Activated CD4-positive, alpha-beta T cell treated with anti-CD3 and anti-CD28 coated beads, Interleukin-2, amount 50 U/mL, for 24 hours (primary cell): ENCODE measurements at places on chromosomes 4 and X.

DNA sequence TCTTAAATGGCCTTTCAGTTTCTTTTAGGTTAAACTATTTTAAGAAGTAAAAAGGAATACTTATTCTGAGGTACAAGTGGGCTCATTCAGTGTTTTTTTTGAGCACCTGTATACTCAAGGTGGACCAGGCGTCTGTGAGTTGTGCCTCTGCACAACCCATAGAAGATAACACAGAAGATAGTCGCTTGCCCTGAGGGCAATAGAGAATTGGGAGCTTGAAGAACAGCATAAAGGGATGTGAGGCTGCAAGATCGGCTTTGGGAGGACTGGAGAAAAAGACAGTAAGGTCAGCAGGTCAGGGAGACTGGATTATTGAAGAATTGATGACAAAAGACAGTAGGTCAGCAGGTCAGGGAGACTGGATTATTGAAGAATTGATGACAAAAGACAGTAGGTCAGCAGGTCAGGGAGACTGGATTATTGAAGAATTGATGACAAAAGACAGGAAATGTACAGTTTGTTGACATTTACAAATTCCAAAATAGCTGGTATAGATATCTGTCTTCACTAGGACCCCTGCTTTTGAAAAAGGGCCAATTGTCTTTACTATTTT is 3.1 kb downstream of the CPE start:
- no peak for DNase-seq

- DNase-seq, result no peak
Observed at GRCh38 chr4:63049726-63050125, 1359.5 kb downstream of the TECRL start.

DNA sequence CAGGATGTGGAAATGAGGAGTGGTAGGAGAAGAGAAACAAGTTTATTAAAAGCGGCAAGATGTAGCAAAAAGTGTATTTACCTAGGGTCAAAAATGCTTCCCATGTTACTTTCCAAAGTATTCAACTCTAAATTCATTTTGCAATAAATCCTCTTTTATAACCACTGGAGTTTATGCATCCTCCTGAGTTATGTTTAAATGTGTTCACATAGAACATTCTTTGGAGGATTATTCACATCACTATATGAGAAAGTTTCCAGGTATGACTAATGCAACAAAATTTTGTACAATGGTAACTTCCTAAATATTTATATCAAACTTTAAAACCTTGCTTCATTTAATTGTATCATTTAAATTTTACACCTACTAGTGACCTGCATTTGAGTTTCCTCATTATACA is 870.6 kb upstream of the SLIT2 start:
- no peak for DNase-seq

GRCh38 chr4:70749313-70749712 is 27.5 kb downstream of the RUFY3 start:
- no peak for DNase-seq

DNA sequence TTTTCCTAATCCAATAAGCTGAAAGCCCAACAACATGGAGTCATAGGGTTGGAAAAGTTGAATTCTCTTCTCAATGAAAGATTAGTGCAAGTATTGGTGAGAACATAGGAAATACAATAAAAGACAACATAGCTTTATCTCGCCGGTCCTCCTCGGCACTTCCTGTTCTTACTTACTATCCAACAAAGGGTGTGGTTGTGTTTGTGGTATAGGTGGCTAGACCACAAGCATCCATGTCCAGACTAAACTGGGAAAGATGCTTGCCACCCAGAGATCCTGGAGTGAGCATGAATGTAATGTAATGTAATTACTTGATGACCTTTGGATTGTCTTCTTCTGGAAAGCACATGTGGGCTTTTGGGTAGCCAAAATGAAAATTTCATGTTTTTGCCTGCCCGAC is 223.8 kb downstream of the CPE start:
- no peak for DNase-seq

DNA sequence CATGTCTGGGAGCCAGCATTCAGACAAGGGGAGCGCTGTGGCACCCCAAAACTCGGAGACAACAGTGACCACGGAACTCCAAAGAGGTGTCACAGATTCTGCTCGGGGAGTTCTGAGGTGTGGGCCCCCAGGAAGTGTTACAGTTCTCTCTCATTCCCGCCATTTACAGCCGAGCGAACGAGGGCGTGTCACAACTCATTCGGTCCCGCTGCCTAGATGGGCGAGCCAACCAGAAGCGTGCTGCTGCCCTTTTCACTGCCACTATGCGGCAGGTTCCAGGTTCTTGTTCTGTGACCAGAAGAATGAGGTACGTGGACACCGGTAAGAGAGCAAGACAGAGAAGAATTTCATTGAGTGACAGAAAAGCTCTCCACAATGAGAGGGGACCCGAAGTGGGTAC is 1370.6 kb upstream of the AGA start:
- no peak for DNase-seq

DNA sequence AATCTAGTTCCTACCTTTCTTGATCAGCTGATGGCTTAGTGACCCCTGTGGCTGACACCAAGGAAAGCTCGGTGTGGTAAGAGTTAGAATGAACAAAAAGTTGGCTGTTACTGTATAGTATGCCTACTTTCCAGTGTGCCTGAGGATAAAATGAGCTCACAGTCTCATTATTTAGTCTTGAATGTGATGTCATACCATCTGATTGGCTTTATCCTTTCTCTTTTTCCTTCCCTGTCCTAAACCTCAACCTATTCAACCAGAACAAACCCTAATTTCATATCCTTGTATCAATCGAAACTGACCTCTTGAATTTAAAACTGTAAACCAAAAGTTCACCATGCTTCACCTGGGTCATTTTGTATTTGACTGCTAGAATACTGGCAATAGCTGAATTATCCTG is 156.4 kb downstream of the PPARGC1A start:
- DNase-seq, result no peak

GRCh38 chrX:77899081-77899828 is at the start of gene COX7B:
Gene COX7B (plus strand): TSS chrX:77899468. CDS start chrX:77899554, 86 bp downstream.
- DNase-seq, result no peak

DNA sequence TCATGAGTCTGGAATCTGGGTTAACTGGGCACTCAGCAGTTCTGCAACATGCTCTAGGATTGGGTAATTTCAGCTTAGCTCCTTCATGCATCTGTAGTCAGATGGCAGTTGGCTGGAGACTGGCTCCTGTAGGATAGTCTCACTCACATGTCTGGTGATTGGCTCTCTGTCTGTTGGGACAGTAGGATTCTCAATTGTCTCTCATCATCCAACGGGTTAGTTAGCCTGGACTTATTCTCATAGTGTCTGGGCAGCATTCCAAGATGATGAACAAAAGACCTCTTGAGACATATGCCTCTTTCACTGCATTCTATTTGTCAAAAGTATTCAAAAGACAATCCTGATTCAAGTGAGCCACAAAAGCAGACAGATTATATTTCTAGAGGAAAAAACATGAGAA is 795.6 kb upstream of the GALNTL6 start:
- DNase-seq, result no peak

DNA sequence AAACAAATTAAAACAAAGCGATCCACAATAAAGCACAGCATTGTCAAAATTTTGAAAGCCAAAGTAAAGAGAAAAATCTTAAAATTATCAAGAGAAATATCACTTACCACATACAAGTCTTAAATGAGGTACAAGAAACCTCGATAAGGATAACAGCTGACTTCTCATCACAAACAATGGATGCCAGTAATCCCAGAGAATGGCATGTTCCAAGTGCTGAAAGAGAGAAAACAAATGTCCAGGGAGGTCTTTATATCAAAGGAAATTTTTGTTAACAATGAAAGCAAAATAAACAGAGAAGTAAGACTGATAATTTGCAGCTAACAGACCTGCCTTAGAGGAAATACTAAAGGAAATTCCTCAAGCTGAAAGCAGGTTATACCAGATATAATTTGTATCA is 460.4 kb upstream of the HS3ST1 start:
- DNase-seq, result no peak

DNA sequence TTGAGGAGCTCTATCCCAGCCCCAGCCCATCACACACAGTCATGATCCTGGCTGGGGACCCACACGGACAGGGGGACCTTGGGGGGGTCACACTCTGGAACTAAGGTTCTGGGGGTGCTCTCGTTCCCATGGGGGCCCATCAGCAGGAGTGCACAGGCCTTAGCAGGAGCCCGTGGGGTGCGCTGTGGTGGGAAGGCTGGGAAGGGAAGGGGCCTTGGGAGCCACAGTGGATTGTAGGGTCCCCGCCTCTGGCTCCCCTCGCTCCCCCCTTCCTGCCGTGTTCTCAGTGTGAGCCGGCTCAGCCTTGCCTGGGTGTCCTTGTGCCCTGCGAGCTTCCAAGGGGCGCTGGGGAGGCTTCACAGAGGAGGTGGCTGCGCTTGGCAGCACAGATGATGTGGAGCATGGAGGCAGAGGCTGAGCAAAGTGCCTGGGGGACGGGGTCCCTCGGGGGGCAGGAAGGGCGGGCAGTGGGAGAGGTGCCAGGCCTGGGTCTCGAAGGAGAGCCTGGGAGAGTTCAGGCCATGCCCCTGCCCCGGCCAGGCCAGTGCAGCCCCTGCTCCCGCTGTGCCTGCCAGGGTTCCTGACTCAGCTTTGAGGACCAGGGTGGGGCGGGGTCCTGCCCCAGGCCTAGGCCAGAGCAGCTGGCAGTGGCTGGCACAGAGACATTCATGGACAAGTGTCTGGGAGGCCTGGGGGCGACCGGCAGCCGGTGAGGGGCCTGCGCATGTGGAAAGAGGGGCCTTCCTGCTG is 5.5 kb upstream of the HGFAC start:
- DNase-seq, result no peak

- DNase-seq, result no peak
Observed at GRCh38 chrX:47828984-47829383, 7.7 kb upstream of the ZNF81 start.

GRCh38 chrX:124441971-124442590 is 95.7 kb downstream of the SH2D1A start:
- no peak for DNase-seq

DNA sequence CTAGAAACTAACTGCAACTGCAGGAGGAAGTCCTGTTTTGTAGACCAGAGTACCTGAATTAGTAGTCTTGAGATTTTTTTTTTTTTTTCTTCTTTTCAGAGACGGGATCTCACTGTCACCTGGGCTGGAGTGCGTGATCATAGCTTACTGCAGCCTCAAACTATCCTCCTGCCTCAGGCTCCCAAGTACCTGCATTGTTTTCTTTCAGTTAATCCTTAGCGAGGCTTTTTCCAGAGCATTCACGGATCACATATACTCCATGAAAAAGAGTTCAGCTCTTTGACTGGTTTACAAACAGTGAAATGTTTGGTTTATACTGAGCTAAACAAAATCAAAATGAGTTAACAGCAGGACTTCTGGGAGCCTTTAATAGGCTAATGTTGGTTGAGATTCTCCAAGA is 45.8 kb downstream of the KLHL15 start:
- no peak for DNase-seq

DNA sequence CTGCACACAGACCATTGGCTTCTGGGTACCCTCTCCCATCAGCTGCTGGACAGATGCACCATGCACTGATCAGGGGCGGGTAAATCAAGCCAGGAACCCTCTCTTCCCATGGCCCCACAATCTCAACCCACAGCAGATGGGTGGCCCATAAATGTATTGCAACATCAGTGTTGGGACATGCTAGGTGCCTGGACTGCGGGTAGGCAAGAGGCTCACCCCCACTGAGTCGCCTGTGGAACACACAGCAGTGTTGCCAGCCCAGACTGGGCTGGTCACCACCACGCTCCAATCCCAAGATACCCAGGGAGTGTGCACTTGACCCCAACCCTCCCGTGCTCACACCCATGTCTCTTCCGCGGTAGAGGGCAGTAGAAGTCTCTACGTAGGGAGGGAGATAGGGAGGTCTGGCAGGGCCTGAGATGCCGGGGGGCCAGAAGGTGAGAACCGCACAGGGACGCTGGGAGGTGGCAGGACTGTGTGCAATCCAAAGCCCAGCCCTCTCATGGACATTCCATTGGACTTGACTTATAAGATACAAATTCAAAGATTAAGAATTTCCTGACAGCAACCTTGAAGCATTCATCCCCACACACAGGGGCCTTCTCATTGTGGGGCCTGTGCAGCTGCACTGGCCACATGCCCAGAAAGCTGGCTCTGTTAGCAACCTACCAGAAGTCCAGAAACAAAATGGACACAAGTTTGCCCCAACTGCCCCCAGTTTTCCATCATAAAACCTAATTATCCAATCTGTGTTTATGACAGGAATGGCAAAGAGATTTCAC is 183.7 kb downstream of the NSUN7 start:
- DNase-seq, result no peak

- DNase-seq, result no peak
Observed at GRCh38 chr4:111282035-111282434, 659.2 kb upstream of the PITX2 start.

GRCh38 chrX:44265559-44265958 is 77.9 kb downstream of the EFHC2 start:
- no peak for DNase-seq

DNA sequence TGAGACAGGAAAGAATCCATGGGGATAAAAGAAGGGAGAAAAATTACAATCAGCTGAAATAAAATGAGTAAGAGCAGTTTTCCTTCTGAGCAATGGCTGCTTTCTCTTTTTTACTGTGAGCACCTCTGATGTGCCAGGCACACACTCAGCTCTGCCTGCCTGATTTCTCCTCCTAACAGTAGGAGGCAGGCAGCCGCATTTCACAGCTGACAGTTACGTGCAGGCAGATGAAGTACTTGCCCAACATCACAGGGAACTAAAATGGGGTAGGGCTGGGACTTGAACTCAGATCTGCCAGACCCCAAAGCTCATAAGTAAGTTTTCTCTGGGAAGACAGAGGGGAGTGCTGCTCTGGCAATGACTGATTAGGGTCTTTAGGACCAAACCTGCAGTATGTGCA is 54.6 kb downstream of the C4orf50 start:
- DNase-seq, result no peak

DNA sequence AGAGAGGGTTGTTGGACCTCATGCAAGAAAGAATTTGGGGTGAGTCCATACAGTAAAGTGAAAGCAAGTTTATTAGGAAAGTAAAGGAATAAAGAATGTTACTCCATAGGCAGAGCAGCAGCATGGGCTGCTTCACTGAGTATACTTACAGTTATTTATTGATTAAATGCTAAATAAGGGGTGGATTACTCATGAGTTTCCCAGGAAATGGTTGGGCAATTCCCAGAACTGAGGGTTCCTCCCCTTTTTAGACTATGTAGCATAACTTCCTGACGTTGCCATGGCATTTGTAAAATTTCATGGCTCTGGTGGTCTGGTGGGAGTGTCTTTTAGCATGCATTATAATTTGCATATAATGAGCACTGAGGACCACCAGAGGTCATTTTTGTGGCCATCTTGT is 16.7 kb downstream of the PPP4R3C start:
- no peak for DNase-seq

- DNase-seq, result no peak
Observed at GRCh38 chr4:127448986-127449385, 183.8 kb upstream of the INTU start.

- no peak for DNase-seq
Observed at GRCh38 chr4:5710961-5711478, at the start of gene EVC. Gene EVC (plus strand): TSS chr4:5711201. CDS start chr4:5711381, 180 bp downstream.

DNA sequence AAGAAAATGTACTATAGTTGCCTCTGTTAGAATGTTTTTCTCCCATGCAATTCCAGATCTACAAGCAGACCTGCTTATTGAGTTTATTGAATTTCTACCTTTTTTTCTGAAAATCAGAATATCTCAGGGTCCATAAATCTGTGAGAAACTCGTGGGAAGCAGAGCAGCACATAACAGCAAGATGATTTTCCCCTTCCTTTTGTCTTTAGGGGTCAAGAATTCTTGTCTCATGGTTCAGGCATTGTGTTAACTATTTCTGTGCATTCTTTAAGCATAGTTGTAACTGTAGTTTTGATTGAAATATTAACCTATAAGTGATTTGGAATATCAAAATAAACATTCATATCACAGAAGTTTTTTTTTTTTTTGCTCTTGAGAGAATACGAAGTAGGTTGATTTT is 11.4 kb downstream of the EDNRA start:
- DNase-seq, result no peak
